GM06990 (cell line): ENCODE measurements at places on chromosomes 7 and 10.
A peak's percentile ranks its signal among the peaks of the same experiment; 100 is the strongest.

GRCh38 chr7:150849204-150849775 is 3.0 kb upstream of the AOC1 start:
- DNase-seq, result no peak

DNA sequence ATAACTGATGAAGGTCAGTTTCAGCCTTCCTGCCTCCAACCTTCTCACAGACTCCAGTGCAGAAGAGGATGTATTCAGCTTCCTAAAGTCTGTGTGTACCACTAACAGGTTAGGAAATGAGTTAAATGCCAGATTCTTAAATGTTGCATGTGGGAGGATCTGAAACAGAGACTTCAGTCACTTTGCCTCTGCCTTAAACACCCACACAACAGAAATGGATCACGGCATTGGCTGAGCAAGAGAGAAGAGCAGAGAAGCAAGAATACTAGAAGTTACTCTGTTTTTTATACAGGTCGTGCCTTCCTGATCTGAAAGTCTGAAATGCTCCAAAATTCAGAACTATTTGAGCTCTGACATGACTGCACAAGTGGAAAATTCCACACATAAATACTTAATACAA is 98.9 kb upstream of the ARHGAP21 start:
- peak; percentile 20 for DNase-seq

DNA sequence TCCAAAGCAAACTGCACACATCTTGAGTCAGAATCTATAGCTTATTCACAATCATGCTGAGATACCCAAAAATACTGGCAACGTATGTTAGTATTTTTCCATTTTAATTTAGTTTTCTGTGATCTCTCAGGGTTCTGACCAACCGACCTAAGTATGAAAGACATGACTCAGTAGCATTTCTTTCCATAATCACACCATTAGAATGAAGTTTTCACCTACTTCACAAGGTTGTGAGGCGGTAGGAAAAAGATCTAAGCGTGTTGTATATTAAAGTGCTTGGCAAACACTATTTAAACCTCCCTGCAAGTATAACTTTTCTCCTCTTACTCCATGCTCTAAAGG is 49.1 kb downstream of the PLCE1 start:
- no peak for DNase-seq

DNA sequence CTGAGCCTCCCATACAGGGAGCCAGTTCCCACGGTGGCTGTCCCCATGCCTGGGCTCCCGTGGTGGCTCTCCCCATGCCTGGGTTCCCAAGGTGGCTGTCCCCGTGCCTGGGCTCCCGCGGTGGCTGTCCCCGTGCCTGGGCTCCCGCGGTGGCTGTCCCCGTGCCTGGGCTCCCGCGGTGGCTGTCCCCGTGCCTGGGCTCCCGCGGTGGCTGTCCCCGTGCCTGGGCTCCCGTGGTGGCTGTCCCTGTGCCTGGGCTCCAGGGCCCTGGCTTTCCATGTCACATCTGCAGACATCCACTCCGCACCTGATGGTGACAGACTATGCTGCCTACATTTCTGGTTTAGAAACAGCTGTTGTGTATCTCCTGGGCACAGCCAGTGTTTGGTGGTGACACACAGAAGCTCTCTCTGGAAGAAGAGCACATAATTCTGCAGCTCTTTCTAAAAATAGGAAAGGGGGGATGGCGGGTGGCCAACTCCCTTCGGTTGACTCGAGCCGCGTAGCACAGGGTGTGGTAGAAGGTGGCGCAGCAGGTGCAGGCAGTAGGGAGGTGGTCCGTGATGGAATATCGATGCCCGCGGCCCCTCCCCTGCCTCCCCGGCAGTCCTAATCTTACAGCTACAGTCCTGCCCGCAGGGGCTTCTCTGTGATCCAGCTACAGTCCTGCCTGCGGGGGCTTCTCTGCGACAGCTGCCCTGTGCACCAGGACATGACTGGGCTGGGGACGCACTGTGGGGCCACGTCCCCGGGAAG is 251.2 kb downstream of the DNAJB6 start:
- DNase-seq, result no peak

DNA sequence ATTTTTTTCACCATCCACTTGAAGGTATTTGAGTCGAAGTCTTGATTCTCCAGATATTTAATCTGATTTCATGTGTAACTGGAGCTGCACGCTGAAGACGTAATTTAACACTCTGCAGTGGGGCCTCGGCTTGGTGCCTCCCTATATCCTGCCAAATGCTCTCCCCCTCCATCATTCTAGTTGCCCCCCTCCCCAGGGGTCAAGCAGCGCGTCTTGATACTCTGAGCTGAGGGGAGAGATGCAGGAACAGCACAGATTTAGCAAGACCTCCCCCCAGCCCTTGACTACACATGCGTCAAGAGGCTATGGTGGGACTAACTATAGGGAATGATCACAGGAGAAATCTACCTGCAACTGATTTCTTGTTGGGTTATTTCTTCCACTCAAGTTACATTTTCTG is 85.8 kb downstream of the PRPF18 start:
- DNase-seq, result no peak

GRCh38 chr10:114311023-114311422 is 72.0 kb downstream of the VWA2 start:
- DNase-seq, result no peak
